HCT116 (cell line): ENCODE measurements at places on chromosomes 2 and 18. TPM values are rescaled to one million over a fixed set of nuclear protein-coding genes. Genes with fewer than 3 reads are reported as not detected.
A peak's percentile ranks its signal among the peaks of the same experiment; 100 is the strongest.

The ARMC9 gene
- 16.4 TPM for total RNA-seq

DNA sequence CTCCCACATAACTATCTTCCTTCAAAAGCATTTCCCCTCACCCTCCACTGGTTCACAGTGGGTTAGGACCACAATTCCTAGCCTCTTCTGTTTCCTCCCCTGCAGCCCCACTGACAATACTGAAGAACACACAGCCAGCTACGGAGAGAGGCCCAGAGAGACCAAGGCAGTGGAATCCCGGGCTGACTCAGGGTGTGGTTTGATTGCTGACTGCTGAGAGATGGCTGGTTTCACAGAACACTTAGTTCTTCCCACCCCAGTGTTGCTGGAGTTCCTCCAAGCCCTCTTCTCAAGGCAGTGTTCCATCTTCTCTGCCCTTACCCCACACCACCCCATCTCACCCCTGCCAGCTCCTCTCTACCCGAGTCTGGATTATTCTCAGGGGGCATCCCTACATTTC is 43.3 kb upstream of the ZFP36L2 start:
- no peaks in the 10 kb centered on the region for H3K36me3 ChIP-seq
- no peak overlapping the region for H3K27ac ChIP-seq
- DNase-seq = no peak
- H3K4me3 ChIP-seq = no peak overlapping the region
- H3K4me1 ChIP-seq = no peaks in the 10 kb centered on the region

DNA sequence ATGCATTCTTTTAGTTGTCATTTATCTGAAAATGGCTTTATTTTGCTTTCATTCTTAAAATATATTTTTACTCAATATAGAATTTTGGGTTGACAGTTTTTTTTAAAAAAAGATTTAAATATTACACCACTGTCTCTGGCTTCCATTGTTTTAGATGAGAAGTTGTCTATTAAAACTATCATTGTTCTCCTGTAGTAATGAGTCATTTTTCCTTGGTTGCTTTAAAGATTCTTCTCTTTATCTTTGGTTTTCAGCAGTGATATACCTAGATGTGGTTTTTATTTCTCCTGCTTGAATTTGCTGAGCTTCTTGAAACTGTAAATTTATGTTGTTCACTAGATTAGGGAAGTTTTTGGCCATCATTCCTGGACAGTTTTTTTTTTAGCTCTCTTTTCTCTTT is 26.7 kb upstream of the DLX2 start:
- no peak overlapping the region for H3K27ac ChIP-seq
- no peaks in the 10 kb centered on the region for H3K36me3 ChIP-seq
- no peak for DNase-seq
- no peak overlapping the region for H3K4me3 ChIP-seq

DNA sequence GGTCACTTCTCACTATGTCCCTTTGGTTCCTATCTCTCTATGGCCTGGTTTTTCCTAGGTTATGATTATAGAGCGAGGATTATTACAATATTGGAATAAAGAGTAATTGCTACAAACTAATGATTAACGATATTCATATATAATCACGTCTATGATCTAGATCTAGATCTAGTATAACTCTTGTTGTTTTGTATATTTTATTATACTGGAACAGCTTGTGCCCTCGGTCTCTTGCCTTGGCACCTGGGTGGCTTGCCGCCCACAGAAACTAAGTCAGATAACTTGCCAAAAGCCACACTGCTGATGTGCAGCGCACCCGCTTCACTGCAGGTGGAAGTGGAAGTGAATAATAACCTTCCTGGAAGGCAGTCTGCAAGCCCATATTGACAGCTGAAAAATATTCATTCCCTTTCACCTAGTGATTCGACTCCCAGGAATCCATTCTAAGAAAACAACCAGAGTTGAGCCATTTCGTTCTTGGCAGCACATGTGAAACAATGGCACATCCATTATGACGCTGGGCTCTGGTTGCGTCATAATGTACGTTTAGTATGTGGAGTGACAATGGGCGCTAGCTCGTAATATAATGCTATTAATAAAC is 725 bp upstream of the ANKRD53 start:
- no peak for DNase-seq
- peak overlapping the region; percentile 64 for H3K4me3 ChIP-seq
- peaks cover 7% of the 10 kb centered on the region; the same call in 1 of the 2 replicates for H3K4me1 ChIP-seq
- no peak overlapping the region for H3K27ac ChIP-seq

The TMEM200C gene
- total RNA-seq = not detected

GRCh38 chr2:200695191-200695590 is 109.4 kb downstream of the AOX1 start:
- H3K27me3 ChIP-seq = no peaks in the 10 kb centered on the region
- H3K36me3 ChIP-seq = no peaks in the 10 kb centered on the region
- H3K4me3 ChIP-seq = no peak overlapping the region
- H3K4me1 ChIP-seq = no peaks in the 10 kb centered on the region
- no peak overlapping the region for H3K27ac ChIP-seq
- DNase-seq = no peak

The IL18R1 gene
- total RNA-seq = 1.5 TPM

- H3K27me3 ChIP-seq = peaks cover 21% of the 10 kb centered on the region
- H3K36me3 ChIP-seq = no peaks in the 10 kb centered on the region
- DNase-seq = no peak
- H3K4me1 ChIP-seq = no peaks in the 10 kb centered on the region
- no peak overlapping the region for H3K27ac ChIP-seq
Measured at GRCh38 chr2:203971251-203971650, 34.7 kb downstream of the ICOS start.

- H3K4me1 ChIP-seq = peaks cover 7% of the 10 kb centered on the region; the same call in 1 of the 2 replicates
- DNase-seq = no peak
- H3K27me3 ChIP-seq = peaks cover 17% of the 10 kb centered on the region
- H3K36me3 ChIP-seq = no peaks in the 10 kb centered on the region
Measured at GRCh38 chr18:59272891-59273758, at the start of gene RAX. RAX (minus strand) TSS chr18:59273454; CDS start chr18:59273206, 248 bp downstream.

GRCh38 chr2:30366199-30366691 is 80.8 kb upstream of the LCLAT1 start:
- no peaks in the 10 kb centered on the region for H3K36me3 ChIP-seq
- no peak overlapping the region for H3K27ac ChIP-seq
- H3K27me3 ChIP-seq = no peaks in the 10 kb centered on the region
- H3K4me3 ChIP-seq = no peak overlapping the region
- DNase-seq = no peak
- no peaks in the 10 kb centered on the region for H3K4me1 ChIP-seq

DNA sequence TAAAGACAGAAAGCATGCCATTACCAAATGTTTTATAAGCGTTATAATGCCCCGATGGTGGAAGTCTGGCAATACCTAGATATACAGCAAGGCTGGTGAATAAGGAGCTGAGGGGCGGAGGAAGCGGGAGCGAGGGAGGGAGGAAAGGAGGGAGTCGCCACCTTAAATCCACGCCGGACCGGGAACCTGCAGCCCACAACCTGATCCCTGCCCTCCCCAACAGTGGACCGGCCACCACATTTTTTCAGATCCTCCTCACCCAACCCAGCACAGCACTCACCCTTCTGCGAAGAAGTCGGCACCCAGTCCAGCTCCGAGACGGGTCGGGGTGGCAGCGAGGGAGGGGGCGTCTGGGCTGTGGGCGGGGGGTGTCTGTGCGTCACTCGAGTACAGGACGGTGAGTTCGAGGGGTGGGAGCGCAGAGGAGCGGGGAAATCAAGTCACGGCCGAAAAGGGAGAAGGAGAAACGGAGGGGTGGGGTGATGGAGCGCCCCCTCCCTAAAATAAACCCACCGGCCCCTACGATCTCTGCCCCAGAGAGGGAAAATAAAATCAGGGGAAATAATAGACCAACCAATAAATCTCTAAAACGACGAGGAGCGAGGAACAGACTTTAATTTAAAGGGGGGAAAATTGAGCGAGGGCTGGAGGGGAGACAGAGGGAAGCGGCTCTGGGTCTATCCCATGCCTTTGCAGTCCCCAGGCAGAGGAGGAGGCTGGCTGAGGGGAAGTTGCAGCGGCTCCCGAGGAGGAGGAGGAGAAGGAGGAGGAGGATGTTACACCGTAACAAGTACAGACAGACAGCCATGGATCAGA is 96.5 kb upstream of the SERTAD2 start:
- H3K27me3 ChIP-seq = no peaks in the 10 kb centered on the region
- H3K4me3 ChIP-seq = peak overlapping the region; percentile 67
- no peaks in the 10 kb centered on the region for H3K36me3 ChIP-seq
- peaks cover 36% of the 10 kb centered on the region for H3K4me1 ChIP-seq
- DNase-seq = no peak
- peak overlapping the region; percentile 75 for H3K27ac ChIP-seq

DNA sequence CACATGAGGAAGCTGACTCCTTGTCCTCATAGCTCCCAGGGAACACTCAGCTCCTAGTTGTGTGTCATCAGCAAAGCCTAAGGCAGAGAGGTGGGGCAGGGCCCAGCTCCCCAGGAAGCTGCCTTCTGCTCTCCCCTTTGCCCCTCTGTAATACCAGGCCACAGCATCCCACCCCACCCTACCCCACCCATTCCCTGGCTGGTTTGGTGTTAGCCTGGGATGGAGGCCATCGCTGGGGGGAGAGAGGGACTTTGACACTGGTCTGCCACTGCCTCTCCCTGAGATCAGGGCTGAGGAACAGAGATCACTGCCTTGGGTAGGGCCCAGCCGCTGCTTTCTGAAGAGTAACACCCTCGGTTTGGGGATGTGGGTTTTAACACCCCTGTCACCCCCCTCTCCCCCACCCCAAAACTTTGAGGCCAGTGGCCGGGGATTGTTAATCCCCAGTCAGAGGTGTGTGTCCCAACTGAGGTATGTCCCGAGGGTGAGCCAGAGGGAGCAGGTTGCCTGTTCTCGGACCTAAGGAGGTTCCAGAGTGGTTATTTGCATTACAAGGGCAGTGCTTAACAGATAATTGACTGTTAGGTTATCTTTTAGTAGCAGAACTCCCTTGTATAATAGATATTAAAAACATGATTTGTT is 41.4 kb downstream of the TET3 start:
- DNase-seq = no peak
- no peak overlapping the region for H3K4me3 ChIP-seq
- H3K36me3 ChIP-seq = no peaks in the 10 kb centered on the region
- H3K27me3 ChIP-seq = no peaks in the 10 kb centered on the region
- no peak overlapping the region for H3K27ac ChIP-seq

The REG1B gene
- 4.2 TPM for total RNA-seq

The CSRNP3 gene
- total RNA-seq = 0.05 TPM

The SH2D6 gene
- total RNA-seq = 2.7 TPM

GRCh38 chr2:46803911-46804670 is 111.5 kb downstream of the MCFD2 start:
- H3K36me3 ChIP-seq = no peaks in the 10 kb centered on the region
- 0 out of 2 replicates have a peak overlapping the region, but pooled peaks have one; percentile 22 for H3K4me3 ChIP-seq
- peak overlapping the region; percentile 65 for H3K27ac ChIP-seq
- no peaks in the 10 kb centered on the region for H3K27me3 ChIP-seq

GRCh38 chr2:25373269-25373981 is 31.7 kb upstream of the DNMT3A start:
- no peak for DNase-seq
- no peaks in the 10 kb centered on the region for H3K27me3 ChIP-seq
- H3K27ac ChIP-seq = no peak overlapping the region
- H3K4me3 ChIP-seq = no peak overlapping the region
- H3K36me3 ChIP-seq = no peaks in the 10 kb centered on the region
- H3K4me1 ChIP-seq = peaks cover 15% of the 10 kb centered on the region

The NDC80 gene
- 46.0 TPM for total RNA-seq
